ENCODE measurements at places on chromosomes 2 and 18. TPM values are rescaled to one million over a fixed set of nuclear protein-coding genes. Genes with fewer than 3 reads are reported as not detected.

Gene DHRS9
- 23.8 TPM for total RNA-seq

Gene COL6A3
- total RNA-seq = 23.0 TPM

Gene POU3F3
- not detected for total RNA-seq

Gene CNPPD1
- total RNA-seq = 49.3 TPM

Gene BOLL
- not detected for total RNA-seq

Gene TTR
- 0.20 TPM for total RNA-seq

Gene CFAP210
- total RNA-seq = not detected

Gene GLI2
- 0.72 TPM for total RNA-seq

Gene TRIB2
- total RNA-seq = 12.7 TPM

Gene RAX
- total RNA-seq = not detected

Gene ANKRD30B
- not detected for total RNA-seq

Gene AKAIN1
- not detected for total RNA-seq

Gene OR6B2
- total RNA-seq = not detected

Gene TMEM247
- not detected for total RNA-seq

Gene IL1F10
- not detected for total RNA-seq

Gene COLEC12
- 0.68 TPM for total RNA-seq

Gene HOXD12
- total RNA-seq = not detected

Gene MALL
- 248 TPM for total RNA-seq

Gene SEPTIN2
- 177 TPM for total RNA-seq

Data from esophagus mucosa (tissue), 1 donor.